ENCODE measurements at places on chromosomes 11 and 22.

- peak; percentile 74 for DNase-seq
Measured at GRCh38 chr11:17734986-17735817, 621 bp downstream of the KCNC1 start.

- no peak for DNase-seq
Measured at GRCh38 chr11:15202626-15203025, 87.9 kb downstream of the INSC start.

GRCh38 chr11:1077033-1077416, 2.4 kb downstream of the MUC2 start:
- peak; percentile 6 for DNase-seq

- peak; percentile 63 for DNase-seq
Measured at GRCh38 chr11:61254403-61255025, 13.5 kb downstream of the PGA5 start.

DNA sequence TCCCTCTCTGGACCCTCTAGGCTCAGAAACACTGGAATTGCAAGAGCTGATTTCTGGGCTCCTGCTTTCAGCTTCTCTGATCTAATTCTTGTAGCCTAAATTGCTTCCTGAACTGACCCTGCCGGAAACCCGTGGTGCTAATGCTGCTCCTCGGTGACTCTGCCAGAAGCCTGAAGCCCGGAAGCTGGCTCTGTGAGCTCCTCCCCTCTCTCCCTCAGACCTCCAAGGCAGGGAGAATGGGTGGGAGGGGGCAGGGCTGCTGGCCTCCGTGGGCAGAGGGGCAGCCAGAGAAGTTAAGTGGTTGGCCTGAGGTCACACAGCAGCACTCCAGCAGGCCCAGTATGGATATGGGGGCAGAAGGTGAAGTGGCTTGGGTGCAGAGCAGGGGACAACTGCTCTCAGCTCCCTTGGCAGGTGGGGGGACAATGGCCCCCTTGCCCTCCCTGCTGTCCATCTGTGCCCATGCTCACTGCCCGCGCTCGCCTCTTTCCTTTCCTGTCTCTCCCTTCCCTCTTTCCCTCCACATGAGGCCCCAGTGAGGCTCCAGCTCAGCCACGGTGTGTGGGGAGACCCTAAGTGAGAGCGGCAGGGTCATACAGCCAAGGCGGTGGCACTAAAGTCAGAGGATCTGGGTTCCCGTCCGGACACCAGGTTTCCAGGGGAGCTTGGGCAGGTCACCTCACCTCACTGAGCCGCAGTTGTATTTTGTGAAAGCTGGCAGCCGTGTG, 16.2 kb downstream of the CAPN5 start:
- peak; percentile 75 for DNase-seq

- peak; percentile 40 for DNase-seq
Measured at GRCh38 chr22:20777420-20778177, 3.7 kb downstream of the SERPIND1 start.

DNA sequence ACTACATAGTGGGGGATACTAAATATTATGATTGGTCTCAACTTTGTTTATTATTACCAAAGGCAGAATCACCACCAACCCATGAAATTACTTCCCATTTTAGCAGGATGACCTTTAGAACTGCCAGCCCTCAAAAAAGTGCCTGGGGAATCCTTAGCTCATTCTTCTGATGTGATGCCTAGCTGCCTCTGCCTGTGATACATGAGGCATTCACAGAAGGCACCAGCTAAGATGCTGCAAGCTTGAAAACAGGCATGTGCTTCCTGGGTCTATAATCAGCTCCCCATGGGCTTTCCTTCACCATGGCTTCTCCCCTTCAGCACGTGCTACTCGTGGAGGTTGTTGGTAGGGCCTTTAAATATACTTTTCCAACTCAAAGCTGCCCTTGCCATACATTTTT, 50.4 kb upstream of the ARHGAP20 start:
- no peak for DNase-seq

GRCh38 chr11:109073032-109073822, 348.8 kb upstream of the C11orf87 start:
- DNase-seq = no peak

DNA sequence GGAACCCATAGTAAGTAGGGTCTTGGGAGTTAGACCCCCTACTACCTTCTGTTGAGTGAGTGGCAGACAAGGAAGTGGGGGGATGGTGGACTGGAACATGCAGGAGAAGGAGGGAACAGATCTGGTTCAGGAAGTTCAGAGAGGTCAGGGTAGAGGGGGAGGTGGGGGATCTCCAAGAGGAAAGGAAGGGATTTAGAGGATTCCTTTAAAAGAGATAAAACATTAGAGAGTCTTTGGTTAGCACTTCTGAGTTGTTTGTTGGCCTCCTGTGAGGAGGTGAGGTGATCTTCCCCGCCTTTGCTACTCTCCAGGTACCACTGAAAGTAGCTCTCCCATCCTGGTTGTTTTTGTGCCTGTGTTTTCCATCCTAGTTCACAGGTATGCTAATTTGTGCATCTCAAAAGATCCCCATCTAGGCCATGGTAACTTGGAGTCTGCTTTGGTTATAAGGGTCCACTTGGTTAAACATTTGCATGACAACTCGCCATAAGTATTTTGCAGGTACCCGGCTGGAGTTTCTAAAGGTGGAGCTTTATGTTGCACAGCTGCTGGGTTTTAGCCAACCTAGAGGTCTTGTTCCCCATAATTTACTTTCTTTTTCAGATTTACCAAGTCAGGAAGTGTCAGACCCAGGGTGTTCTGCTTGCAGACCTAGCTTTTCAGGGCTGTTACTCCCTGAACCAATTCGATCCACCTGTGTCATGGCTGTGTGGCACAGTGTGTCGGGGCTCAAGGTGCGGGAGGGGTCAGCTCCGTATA, 79.3 kb upstream of the SORL1 start:
- DNase-seq = no peak

DNA sequence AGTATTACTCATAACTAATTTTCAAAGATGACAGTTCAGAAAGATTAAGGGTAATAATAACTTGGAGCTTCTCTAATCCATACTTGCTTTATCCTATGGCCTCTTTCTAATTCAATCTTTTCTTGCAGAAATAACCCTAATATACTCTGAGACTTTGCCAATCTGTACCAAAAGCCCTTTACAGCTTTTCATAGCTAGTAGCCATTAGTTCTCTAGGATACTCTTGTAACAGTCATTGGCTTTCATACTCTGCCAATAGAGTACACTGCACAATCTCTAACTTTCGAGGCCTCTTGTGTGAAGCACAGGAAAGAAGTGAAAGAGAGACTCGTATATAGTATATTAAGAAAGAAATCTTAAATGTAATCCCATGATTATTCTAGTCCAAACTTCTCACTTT, 38.1 kb downstream of the SLC36A4 start:
- DNase-seq = no peak

DNA sequence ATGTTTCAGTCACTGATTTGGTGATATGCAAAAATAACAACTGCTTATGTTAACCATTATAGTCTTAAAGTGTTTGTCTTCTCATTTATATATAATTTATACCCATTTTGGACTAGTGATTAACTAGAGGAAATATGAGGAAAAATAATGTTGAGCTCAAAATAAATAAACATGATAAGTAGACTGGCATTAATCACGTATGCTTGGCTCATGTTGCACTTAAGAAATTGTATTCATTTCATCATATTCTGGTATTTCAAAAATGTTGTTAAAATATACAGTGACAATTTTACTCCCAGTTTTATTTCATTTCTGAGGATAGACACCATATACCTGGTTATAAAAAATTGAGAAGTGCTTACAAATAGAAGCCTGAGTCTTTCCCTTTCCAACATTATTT, 3.8 kb upstream of the OR10D3 start:
- DNase-seq = no peak
